A549 treated with Mapracorat at 1 μM for 4 hours (cell line): ENCODE measurements at places on chromosomes 12 and 14. TPM values are rescaled to one million over a fixed set of nuclear protein-coding genes. Genes with fewer than 3 reads are reported as not detected.

MMAB gene
- 26.8 to 34.0 TPM (median 28.5 TPM) in 5 replicates for total RNA-seq

C1QL4 gene
- 4.3 to 6.9 TPM (median 6.6 TPM) in 5 replicates for total RNA-seq

SSPN gene
- 0.43 to 0.73 TPM (median 0.48 TPM) in 5 replicates for total RNA-seq

CLEC2A gene
- not detected in 5 replicates for total RNA-seq

CLBA1 gene
- total RNA-seq: 13.9 to 17.3 TPM (median 16.7 TPM) in 5 replicates

NOVA1 gene
- 4.3 to 4.7 TPM (median 4.7 TPM) in 5 replicates for total RNA-seq

KCNC2 gene
- not detected in 5 replicates for total RNA-seq

FAM90A1 gene
- 0.12 to 0.15 TPM (median 0.14 TPM) in 5 replicates for total RNA-seq

SPX gene
- total RNA-seq: 2.8 to 4.0 TPM (median 3.3 TPM) in 5 replicates

OS9 gene
- 113 to 119 TPM (median 115 TPM) in 5 replicates for total RNA-seq

SYT1 gene
- total RNA-seq: 4.5 to 5.8 TPM (median 5.4 TPM) in 5 replicates

ANKRD33 gene
- total RNA-seq: not detected in 5 replicates

TMPRSS12 gene
- not detected in 5 replicates for total RNA-seq

ACYP1 gene
- total RNA-seq: 22.4 to 29.2 TPM (median 22.9 TPM) in 5 replicates

ERP29 gene
- 122 to 135 TPM (median 125 TPM) in 5 replicates for total RNA-seq
